Effector memory CD8-positive, alpha-beta T cell (primary cell): ENCODE measurements at places on chromosomes 11 and 22.

DNA sequence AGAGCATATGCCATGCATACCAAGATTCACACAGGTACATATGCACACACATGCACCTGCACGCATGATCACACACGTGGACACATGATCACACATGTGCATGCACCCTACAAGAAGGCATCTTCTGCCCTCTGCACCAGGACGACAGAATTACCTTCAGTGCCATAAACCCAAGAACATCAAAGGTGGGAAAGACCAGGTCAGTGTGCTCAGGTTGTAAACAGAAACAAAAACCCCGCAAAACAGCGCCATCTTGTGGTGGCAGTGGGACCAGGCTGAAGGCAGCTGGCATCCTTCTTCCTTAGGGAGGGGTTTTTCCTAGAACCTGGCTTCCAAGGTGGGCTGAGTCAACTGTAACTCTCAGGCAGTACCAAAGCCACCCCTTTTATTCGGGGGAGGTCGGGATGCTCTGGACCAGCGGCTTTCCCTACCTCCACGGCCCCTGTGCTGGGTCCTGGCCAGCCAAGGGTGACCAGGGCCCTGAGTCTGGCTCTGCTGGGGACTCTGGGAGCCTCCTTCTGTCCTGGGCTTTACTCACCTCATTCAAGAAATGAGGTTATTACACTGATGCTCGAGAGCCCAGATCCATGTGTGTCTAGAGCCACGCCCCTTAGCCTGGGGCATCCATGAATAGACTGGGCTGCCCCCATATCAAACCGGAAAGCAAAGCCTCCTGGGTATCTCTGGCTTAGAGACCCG is 69.4 kb upstream of the FGF3 start:
- peak; percentile 56 for DNase-seq

GRCh38 chr11:127471662-127472061 is 471.1 kb upstream of the KIRREL3 start:
- no peak for DNase-seq

DNA sequence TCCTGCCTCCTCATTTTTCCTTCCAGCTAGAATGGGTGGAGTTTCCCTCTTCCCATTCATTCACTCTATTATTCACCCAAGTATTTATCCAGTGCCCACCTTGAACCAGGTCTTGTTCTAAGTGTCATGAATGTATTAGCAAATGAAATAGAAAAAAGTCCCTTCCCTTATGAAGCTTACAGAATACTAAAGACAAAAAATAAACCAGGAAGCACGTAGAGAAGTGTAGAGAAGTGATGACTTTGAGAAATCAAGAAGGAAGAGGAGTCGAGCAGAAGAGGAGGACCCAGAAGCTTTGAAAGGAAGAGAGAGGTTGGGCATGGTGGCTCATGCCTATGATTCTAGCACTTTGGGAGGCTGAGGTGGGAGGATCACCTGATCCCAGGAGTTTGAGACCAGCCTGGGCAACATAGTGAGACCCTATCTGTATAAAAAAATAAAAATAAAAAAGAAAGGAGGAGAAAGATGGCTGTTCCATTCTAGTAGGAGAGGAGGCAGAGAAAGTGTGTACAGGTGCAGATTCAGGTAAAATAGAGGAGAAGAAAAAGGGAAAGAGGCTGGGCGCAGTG is 17.1 kb upstream of the SYVN1 start:
- DNase-seq = no peak

- DNase-seq = no peak
These were observed 5.7 kb upstream of the PLET1 start for GRCh38 chr11:112266410-112266778.

DNA sequence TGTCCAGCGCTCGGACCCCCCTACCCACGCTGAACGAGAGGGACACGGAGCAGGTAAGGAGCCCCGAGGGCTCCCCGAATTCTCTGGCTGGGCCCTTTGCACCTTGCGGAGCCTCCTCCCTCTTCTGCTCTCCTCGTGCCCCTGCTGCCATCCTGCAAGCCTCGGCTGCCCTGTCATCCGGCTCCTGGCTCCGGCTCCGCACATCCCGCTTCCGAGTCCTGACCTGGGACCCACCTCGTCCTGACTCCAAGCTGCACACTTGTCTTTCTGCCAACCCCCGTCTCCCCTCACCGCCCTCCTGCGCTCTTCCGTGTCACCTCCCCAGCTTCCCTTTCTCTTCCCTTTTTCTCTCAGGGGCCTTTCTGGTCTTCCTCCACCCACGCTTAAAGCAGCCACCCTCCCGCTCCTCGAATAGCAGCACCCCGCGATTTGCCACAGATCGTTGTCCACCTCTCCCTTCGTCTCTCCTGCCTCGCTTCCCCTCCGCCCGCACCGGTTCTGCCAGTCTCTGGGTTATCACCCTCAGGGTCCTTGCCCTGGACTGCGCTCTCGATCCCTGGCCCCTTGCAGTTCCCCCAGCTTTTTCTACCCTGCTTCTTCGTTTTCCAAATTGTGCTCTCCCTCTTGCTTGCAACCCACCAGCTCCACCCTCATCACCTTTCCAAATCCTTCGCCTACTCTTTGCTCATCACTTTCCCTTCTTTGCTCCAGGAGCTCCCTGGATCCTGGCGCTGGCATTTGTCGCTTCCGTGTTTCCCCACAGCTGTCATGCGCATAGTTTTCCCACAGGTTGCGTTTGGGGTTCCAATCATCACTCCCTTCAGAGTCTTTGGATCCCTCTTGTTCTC is 822 bp downstream of the MARK2 start:
- no peak for DNase-seq

DNA sequence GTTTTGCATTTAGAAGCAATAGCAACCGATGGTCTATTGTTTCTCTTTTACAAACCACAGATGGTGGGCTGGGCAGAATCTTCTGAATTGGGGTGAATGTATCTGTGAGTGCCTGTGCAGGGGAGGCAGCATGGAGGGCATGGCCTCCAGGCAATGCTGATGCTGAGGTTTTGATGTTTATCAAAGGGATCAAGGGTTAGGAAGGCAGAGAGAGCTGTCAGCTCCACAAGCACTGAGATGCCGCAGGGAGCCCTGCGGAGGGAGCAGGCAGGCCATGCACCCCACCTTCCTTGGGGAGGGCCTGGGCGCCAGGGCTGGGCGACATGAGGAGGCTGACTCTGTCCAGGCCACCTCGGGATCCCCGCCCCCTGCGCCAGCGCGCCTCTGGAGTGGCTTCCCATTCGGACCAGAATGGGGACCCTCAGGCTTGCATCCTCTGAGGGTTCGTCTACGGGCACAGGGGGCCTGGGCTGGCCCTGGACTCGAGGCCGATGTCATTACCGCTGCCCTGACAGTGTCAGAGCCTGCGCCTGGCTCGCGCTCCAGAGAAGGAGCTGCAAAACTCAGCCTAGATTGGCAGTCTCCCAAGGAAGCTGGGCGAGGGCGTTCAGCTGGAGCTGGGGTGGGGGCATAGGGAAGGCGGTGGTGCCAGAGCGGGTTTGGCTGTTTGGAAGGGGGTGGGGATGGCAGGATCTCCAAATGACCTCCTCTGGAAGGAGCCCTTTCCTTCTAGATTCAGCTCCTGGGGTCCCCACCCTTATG is 13.9 kb upstream of the TH start:
- no peak for DNase-seq

DNA sequence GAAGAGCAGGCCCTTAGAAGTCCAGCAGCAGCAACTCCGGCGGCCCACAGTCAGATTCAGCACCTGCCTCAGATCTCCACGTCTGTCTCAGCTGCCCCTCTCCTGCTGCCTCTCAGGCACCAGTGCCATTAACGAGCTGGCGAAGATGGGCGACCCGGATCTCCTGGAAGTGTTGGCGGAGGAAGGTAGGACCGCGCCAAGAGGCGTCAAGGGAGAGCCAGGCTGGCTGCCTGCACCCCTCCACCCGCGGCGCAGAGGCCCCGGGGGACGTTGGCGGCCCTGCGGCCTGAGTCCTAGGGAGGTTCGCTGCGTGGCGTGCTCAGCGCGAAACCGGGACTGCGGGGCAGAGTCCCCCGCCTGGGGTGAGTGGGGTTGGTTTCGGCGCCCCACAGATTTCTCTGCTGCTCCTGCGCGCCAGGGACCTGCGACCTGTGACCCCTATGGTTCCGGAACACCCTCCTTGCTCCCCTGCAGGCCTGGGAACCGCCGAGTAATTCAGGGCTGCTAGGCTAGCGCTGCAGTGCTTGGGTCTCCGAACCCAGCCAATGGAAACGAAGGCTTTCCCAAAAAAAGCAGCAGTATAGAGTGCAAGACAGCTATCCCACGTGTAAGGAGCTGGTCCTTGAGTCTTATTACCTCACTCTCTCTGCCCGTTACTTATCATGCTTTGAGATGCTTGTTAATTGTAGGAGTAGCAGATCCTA is 615 bp downstream of the ANO5 start:
- DNase-seq = no peak

- peak; percentile 40 for DNase-seq
These were observed 5.9 kb upstream of the ATF4 start for GRCh38 chr22:39514373-39514973.

DNA sequence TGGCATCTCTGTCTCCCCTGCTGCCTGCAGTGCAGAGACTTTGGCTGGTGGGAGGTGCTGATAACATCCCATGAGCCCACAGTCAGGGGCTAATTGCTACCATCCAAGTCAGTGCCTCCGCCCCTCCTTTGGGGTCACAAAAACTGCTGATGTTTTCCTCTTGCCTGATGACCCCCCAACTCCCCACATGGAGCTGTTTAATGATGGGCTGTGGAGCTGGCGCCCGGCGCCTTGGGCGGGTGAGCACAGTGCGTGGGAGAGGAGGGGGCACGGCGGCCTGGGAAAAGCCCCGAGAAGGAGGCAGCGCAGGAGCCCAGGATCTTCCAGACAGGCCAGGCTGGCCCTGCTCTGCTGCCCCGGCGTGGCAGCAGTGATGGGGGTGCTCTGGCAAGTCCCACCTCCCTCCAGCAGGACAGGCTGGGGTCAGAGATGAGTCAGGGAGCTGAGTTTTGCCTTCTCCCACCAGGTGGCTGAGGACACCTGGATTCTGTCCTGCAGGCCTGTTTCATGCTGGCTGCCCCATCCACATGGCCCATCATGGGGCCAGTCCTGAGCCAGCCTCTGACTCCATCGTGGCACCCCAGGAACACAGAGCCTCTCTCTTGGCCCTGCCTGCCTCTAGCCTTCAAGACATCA is 43.8 kb downstream of the NECTIN1 start:
- no peak for DNase-seq

DNA sequence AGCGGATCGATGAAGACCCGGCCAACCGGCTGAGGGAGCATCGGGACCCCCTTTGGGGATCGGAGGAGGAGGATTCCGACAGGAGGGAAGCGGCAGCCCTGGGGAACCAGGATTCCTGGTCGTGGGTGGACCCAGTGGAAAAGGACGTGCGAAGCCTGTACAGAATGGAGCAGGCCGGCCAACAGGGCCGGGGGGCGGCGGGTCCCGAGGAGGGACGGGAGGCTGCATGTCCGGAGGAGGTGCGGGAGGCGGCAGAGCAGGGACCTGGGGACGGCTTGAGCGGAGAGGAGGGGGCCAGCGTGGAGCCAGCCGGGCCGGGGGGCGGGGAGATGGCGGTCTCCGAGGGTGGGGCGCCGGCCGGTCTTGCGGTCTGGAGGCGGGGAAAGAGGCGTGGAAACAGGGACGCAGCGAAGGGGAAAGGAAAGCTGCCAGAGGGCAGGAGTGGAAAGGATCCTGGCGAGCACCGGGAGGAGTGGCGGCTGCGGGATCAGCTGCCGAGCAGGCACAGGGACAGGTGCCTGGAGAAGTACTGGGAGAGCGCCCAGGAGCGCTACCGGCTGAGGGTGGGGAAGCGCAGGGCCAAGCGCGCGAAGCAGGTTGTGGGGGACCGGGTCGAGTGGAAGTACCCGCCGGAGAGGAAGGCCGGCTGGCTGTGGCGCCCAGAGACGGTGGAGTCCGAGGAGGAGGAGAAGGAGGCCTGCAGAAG is at the start of gene ANO5:
Gene ANO5 (plus strand): TSS at position 444 of the 706 bp plus-strand sequence. CDS start 408 bp downstream, outside the sequence.
- no peak for DNase-seq

DNA sequence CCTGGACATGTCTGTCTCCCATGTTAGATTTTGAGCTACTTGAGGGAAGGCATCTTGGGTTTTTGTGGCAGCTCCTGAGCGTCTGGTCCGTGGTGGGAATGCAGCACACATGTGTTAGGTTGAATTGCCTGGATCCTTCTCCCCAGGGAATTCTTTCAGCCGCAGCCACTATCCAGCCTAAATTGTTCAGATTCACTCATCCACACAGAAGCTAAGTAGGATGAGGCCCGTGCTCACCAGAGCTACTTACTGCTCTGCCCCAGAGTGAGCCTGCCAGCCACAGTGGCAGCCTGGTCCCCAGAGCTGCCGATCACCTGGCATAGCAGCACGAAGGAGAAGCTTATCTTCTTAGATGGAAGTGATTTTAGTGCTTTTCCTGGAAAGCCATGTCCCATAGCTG is 34.4 kb upstream of the SORL1-AS1 start:
- DNase-seq = no peak

- no peak for DNase-seq
These were observed 4.1 kb downstream of the ADORA2A start for GRCh38 chr22:24431309-24432034.

- DNase-seq = no peak
These were observed 19.6 kb upstream of the C11orf96 start for GRCh38 chr11:43922744-43923405.

DNA sequence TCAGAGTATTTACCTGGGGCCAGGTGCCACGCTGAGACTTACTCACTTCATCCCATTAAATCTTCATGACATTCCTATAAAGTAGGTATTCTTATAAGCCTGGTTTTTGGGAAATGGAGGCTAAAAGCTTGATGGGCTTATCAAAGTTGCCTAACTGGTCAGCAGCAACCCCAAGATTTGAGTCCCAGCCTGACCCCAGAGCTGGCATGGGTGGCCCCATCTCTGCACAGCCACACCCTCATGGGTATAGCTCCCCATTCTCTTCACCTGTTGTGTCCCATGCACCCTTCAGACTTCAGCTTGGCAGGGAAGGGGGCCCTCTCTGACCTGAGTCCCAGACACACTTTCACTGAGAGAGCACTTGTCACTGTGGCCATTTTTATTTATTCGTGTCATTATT is 37.4 kb upstream of the TP53I11 start:
- no peak for DNase-seq

- DNase-seq = no peak
These were observed 118.0 kb downstream of the SIK3 start for GRCh38 chr11:116980136-116980793.

GRCh38 chr11:65574811-65575567 is 864 bp upstream of the EHBP1L1 start:
- no peak for DNase-seq

DNA sequence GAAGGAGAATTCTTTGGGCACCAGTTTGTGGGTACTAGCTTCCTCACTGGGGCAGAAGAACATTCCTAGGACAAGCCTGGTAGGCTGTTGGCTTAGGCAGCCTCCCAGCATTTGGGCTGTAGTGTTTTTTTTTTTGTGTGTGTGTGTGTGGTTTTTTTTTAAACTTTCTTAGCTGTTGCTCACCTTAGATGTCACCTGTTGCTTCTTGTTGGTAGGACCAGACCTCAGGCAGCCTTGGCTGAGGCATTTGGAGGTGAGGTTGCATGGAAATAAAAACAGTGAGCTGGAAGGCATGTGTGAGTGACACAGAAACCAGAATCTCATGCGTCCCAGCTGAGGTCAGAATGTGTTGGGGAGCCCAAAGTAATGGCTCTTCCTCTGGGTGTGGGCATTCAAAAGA is 21.3 kb downstream of the AMPD3 start:
- no peak for DNase-seq

DNA sequence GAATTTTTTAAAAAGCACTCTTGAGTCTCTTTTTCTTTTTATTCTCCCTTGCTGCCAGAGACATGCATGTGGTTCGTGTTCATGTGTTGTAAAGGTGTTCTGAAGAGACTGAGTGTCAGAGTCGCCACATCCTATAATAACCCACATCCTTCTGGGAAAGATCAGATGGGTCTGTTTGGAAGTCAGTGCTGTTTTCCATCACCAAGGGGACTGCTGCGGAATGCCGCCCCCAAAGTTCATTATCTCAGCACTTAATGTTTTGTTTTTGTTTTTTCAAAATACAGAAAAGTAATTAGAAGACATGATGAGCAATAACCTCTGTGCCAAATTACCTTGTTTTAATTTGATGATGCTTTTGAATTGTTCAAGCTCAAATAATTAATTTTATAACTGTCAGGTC is 56.9 kb upstream of the EIF3M start:
- no peak for DNase-seq
